NCI-H1436 (cell line): ENCODE measurements at places on chromosomes 4 and X.

- DNase-seq = no peak
These were observed 8.6 kb upstream of the CCDC110 start for GRCh38 chr4:185480016-185480732.

DNA sequence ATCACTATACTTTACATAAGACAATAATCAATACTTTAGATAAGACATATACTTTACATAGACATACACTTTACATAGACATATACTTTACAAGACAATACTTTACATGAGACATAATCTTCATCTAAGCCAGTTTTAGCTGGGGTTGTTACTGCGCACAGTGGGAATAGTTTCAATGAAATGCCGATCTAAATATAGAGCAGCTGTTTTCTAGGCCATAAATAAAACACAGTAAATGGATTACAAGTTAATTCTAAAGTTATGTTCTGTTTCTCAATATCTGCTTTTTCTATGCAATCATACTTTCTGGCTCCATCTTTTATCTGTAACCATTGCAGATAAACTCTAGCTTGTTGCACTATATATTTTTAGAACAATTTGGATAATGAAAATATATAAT, 1470.6 kb upstream of the PABPC4L start:
- no peak for DNase-seq

GRCh38 chr4:120971884-120972283, 49.4 kb upstream of the PRDM5 start:
- DNase-seq = no peak

DNA sequence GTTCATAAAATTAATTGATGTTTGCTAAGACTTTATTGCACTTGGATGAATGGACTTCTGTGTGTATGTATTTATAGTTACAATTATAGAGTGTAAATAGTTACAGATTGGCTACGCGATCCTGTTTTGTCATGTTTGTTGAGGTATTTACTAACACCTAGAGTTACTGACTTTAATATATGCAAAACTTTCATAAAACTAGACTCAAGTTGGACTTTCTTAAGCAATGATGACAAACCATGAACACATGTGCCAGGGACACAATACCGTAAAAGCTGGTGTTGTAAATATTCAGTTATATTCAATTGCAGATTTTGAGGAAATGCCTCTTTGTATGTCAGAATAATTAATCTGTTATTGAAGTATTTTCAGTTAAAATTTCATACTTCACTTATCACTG, 6.1 kb downstream of the GRIA2 start:
- DNase-seq = no peak

DNA sequence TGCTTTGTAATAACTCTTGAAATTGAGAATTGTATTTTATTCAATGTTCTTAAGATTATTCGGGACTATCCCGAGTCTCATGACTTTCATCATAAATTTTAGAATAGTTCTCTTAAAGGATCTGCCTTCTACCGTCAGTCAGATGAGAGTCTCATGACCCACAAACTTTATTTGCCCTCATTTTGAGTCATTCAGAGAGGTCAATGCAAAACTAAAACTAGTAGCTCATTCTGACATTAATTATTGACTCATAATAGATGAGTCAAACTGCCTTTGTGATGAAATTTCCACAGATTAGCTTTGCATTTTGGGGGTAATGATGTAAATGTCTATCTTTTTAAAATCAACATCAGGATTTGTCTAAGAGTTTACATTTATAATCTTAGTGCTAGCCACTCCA, 1527.3 kb downstream of the TECRL start:
- no peak for DNase-seq

GRCh38 chr4:101169044-101170014, 178.0 kb downstream of the PPP3CA start:
- DNase-seq = peak; percentile 75

GRCh38 chrX:148310426-148311165, 189.8 kb upstream of the AFF2 start:
- DNase-seq = no peak

GRCh38 chr4:159107203-159107925, 4.5 kb downstream of the RAPGEF2 start:
- DNase-seq = no peak

- DNase-seq = no peak
These were observed 91.0 kb downstream of the SHROOM4 start for GRCh38 chrX:50723006-50723405.

DNA sequence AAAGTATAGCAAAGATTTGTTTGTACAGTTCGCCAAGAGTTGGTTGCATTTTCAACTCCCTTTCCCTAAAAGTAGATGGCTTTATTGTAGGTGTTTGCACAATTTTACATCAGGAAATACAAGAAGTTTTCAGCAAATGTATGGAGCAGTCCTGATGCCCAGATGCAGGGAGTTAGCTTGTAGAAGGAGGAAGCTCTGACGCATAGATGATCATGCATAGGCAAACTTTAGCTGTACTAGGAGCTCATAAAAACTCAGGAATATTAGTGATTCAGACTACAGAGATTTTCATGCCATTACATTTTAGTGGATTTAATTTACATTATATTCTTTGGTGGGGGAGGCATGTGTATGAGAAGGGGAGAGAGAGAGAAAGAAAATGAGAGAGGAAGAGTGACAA, 62.9 kb downstream of the TMPRSS11D start:
- DNase-seq = no peak

GRCh38 chrX:78653118-78653822, 5.9 kb downstream of the RTL3 start:
- no peak for DNase-seq

DNA sequence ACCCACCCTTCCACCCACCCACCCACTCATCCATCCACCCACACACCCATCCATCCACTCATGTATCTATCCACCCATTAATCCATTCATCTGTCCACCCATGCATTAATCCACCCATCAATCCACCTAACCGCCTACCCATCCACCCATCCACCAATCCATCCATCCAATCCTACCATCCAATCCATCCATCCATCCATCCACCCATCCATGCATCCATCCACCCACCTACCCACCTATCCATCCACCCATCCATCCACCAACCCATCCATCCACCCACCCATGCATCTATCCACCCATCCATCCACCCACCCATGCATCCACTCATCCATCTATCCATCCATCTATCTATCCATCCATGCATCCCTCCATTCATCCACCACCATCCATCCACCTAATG, 34.8 kb upstream of the AFAP1 start:
- DNase-seq = no peak

GRCh38 chr4:78056265-78057129, 626 bp upstream of the FRAS1 start:
- peak; percentile 89 for DNase-seq

- DNase-seq = no peak
These were observed 26.1 kb upstream of the EXOC1L start for GRCh38 chr4:55793479-55793878.

DNA sequence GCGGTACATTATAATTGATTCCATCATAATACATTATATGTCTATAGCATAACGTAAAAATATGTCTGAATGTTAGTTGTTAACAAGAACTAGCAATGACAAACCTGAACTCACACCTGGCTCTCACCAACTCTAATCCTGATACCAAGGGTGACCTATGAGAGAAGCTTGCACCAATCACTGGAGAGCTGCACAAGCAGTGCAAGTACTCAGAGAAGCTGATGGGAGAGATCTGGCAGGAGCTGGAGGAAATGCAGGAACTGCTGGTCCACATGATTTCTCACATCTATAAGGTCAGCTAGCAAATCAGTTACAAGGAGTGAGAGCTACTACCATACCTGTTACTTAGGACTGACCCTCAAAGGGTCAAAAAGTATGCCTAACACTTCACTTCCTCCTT, 74.8 kb downstream of the RAB28 start:
- DNase-seq = no peak

GRCh38 chr4:174012135-174012885, 271.2 kb downstream of the FBXO8 start:
- no peak for DNase-seq

GRCh38 chrX:45524296-45524695, 323.6 kb upstream of the DIPK2B start:
- no peak for DNase-seq

DNA sequence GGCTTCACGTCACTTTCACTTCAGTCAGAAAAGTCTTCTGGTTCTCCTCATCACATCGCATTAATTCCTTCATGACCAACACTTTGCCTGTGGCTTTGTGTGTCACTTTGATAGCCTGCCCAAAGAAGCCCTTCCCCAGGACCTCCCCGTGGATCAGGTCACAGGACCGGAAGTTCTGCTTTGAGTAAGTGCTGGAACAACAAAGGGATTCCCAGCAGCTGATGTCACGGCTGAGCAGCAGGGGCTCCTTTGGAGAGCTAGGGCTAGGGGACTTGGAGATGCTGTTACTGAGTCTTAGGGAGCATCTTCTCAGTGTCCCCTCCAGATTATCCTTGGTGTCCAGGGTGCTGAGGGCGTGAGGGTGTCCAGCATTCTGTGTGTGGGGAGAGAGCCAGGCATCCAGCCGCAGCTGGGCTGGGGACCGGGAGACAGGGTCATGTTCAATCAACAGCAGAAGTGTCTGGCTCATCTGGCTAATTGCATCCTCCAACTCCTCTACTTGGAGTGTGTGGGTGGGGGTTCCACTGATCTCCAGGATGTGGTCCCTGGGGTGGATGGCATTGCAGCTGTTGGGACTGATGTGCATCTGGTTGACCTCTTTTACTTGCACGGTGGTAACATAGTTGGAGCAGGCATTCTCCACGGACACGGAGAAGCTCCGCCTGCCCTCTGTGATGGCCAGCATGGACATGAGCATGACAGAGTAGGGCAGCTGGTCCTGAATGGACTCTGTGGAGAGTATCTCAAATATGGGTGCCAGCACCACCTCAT, 39.2 kb upstream of the ARHGAP6 start:
- DNase-seq = no peak

DNA sequence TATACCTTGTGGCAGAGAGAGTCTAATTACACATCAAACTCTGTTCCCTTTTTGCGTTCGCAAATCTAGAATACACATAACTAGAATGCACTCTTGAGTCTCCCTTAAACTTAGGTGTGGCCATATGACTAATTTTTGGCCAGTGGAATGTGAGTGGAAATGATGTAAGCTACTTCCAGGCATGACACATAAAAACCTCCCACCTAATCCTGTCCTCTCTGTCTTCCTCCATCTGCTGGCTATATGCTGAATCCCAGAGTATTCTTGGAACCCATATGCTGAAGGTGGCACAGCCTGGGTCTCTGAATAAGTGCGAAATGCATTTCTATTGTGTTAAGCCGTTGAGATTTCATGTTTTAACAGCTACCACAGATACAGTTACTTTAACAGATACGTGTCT, 269.9 kb upstream of the NRK start:
- no peak for DNase-seq

DNA sequence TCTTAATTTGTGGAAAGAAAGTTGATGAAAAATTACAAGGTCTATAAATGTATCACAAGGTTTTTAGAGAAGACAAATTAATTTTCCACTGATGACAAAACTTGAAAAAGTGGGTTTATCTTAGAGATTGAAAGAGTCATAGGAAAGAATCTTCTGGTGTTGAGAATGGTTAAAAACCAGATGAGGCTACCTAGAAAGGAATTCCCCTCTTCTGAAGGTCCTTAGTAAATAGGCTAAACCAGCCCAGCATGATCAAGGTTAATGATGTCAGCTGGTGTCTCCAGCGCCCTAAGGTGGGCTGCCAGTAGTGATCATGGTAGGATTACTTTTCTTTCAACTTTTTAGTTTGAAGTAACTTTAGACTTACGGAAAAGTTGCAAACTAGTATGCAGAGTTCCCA, 71.8 kb upstream of the PGRMC2 start:
- no peak for DNase-seq

DNA sequence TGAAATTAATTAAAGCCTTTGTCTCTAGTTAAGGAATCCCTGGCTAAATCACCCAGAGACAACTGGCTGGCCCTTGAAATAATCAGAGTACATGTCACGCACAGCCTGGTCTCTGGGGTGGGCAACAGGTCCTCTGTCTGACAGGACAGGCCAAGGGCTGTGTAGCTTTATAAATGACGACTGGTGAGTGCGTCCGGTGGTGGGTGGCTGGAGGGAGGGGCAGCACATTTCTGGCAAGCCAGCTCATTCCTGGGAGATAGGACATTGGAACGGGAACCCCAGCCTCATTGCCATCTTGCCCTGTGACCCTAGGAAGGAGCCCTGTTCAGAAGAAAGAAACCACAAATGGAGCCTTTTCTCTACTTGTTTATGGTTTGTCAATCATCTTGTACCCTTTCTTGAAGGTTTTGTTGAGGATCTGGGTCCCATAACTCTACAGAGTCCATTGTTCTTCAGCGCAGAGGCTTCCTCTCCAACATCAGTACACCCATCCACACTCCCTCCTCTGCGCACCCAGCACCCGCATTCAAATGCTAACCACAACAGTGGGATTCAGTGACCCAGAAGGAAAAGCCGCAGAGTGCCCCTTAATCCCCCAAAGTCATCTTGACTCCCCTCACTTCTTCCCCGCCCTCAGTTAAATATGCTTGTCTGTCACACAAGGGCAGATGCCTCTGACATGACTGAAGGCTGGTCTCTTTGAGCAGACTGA, 368.1 kb downstream of the UNC5C start:
- no peak for DNase-seq

GRCh38 chrX:96611619-96612362, 72.9 kb upstream of the DIAPH2 start:
- DNase-seq = no peak

GRCh38 chrX:133402830-133403625, 12.3 kb downstream of the GPC4 start:
- DNase-seq = no peak

- DNase-seq = no peak
These were observed 10.9 kb downstream of the HHIP start for GRCh38 chr4:144656850-144657249.

DNA sequence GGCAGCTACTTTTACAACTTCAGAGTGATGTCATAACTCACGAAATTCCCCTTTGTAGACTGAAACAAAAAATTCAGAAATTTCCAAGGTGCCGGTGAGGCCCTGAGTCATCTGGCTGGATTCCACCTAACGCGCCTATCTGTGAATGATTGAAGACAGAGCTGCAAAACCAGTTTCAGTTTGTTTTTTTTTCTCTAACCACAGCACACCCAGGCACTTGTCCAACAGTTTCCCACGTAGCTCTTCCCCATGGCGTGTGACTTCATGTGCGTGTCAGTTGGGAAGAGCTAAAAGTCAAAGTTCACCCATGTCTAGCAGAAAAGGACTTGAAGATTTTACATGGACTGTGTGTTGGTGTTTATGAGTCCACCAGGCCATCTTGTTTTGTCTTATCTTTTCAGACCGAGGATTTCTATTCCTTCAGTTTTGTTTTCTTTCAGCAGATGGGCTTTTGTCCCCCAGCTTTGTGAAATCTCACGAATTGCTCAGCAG, 16.4 kb downstream of the TCEANC start:
- DNase-seq = no peak

GRCh38 chr4:100988876-100989275, 358.4 kb downstream of the PPP3CA start:
- DNase-seq = no peak
